ENCODE measurements at places on chromosomes 1 and 21. TPM values are rescaled to one million over a fixed set of nuclear protein-coding genes. Genes with fewer than 3 reads are reported as not detected.

Gene USH2A
- total RNA-seq = not detected

Gene ANGPTL7
- not detected for total RNA-seq

Gene MTOR
- 54.6 TPM for total RNA-seq

Gene APCS
- total RNA-seq = not detected

Gene FMN2
- not detected for total RNA-seq

Gene RSPO1
- not detected for total RNA-seq

Gene PROX1
- total RNA-seq = not detected

Gene STIL
- 2.1 TPM for total RNA-seq

Gene UMODL1
- 0.14 TPM for total RNA-seq

Gene C1QTNF12
- 4.1 TPM for total RNA-seq

Gene TMEM167B
- total RNA-seq = 73.0 TPM

Gene PGBD5
- total RNA-seq = not detected

Gene NKAIN1
- not detected for total RNA-seq

Gene LRIG2
- total RNA-seq = 23.7 TPM

Gene CD53
- 584 TPM for total RNA-seq

Gene CYP4A11
- total RNA-seq = not detected

Gene OLFML2B
- not detected for total RNA-seq

DNA sequence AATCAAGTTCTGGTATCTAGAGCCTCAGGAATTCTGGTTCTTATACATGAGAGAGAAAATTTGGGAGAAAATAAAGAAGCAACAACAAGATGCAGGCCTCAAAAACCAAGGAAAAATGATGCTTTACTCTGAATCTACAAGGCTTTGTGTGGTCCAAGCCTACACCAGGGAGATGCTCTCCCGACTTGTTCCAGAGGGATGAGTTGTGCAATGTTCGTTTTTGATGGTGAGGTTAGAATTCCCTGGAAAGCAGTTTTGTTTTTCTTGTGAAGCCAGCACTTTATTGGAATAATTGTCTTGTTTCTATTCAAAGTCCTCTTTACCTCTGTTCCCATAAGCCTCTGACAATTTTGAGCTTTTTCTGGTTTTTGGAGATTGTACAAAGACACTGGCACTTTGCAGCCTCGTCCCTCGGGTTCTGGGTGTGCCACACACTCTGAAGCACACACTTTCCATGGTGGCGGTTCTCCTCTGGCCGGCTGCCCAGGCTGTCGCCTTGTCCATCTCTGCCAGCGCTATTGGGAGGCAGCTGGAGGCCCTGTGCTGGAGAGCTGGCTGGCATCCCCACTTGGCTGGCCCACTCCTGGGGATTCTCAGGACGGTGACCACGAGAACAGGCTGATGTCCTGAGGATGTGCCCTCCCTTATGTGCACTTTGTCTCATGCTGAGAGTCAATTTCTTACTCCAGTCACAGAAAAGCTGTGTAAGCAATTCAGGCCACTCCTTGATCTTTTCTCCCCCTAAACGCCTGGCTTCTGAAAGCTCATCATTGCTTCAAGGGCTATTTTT, 70.2 kb downstream of the EDEM3 start:
- DNase-seq = no peak

DNA sequence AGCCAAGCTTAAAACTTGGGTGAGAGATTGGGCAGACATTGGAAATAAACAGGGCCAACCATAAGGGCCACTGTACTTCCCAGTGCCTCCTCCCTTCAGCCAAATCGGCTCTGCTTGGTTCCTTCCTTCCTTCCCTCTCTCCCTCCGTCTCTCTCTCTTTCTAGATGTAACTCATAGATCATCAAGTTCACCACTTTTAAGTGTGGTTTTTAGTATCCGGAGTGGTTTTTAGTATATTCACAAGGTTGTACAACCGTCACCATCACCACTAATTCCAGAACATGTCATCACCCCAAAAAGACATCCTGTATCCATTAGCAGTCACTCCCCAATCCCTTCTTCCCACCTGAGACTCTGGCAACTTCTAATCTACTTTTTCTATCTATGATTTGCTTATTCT, 51.0 kb downstream of the MYSM1 start:
- DNase-seq = peak; percentile 3

- no peak for DNase-seq
Measured at GRCh38 chr1:23354245-23354644, 10.2 kb upstream of the HNRNPR start.

- DNase-seq = no peak
Measured at GRCh38 chr21:46066591-46067331, 31.2 kb upstream of the COL6A2 start.

DNA sequence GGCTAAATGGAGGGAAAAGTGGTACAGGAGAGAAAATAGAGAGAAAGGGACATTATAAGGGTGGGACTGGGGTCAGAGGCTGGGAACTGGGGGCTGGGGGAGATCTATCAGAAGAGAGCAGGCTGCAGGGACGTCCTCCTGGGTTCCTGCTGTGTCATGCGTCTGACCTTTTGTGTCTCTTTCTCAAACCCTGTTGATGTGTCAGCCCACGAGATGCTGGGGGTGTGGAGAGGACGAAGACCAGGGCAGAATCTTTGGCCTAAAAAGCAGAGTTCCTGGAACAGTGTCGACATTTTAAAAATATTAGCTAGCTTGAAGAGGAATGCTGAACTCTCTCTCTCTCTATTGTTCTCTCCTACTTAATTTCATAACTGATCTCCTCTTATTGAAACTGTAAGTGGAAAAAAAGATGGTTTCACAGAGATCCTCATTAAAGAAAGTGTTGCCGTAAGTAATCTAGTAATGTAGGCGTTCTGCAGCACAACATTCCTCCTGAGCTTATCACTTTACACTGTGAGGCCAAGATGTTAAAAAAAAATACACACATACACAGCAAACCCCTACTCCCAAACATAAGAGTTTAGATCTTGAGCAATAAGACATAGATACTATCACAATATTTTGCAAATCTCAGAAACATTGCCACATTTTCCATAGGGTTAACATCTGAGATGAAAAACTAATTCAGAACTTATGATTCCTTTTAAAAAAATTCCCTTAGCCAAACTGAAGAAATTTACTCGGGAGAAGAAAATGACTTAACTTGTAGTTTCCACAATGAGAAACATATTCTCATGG, 52.6 kb downstream of the RUNX1 start:
- DNase-seq = no peak

DNA sequence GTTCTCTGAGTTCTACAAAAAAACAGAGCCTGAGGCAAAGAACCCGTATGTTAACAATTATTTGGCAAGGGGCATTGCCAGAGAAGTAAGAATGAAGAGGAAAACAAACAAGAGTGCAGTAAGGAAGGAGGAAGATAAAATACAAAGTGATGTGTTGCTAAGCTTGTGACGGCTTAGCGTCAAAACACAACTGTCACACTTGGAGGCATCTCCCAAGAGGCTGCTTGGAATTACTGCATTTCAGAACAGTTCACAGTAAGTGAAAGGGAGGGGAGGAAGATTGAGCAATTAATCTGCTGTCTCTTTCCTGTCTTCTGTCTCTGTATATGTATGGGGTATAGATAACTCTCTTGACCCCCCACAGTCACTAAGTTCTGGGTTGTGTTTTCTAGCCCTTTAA, 1017.0 kb upstream of the TMPRSS15 start:
- no peak for DNase-seq

- DNase-seq = peak; percentile 36
Measured at GRCh38 chr21:26732432-26733221, 112.6 kb downstream of the ADAMTS1 start.

DNA sequence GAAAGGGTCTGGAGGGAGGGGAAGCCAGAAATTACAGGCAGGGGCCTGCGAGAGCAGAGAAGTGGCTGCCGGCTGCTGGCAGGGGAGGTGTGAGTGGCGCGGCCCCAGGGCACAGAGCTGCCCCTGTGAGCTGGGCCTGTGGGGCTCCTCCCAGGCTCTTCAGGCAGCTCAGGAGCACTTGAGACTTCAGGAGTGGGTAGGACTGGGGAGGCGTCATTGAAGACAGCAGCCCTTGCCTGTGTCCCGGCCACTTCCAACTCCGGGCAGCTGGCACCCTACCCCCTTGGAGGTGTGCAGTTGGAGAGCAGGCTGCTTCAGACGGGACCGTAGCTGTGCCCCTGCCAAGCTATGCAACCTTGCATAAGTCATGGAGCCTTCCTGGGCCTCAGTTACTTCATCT, 87.5 kb upstream of the ACTL8 start:
- no peak for DNase-seq

- DNase-seq = no peak
Measured at GRCh38 chr1:17239420-17239819, 9.5 kb upstream of the PADI3 start.

GRCh38 chr1:30274173-30274970, 449.0 kb downstream of the MATN1 start:
- no peak for DNase-seq

GRCh38 chr1:97091679-97092078, 370.1 kb downstream of the PTBP2 start:
- DNase-seq = no peak

DNA sequence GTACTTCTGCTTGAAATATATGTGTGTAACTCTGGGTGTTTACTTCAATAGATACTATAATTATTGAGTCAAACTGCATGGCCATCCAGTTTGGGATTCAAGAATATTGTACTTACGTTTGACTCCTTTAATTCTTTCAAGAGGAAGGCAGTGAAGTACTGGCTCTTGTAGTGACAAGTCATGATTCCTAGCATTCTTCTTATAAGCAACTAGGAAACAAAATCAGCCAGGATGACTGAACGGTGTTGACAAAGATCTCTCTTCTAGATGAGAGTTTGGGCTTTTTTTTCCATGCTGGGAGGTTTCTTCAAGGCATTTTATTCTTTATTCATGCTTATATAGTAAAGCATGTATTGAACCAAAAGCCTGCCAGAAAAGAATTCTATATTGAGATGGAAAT, 58.3 kb downstream of the CLEC20A start:
- no peak for DNase-seq

DNA sequence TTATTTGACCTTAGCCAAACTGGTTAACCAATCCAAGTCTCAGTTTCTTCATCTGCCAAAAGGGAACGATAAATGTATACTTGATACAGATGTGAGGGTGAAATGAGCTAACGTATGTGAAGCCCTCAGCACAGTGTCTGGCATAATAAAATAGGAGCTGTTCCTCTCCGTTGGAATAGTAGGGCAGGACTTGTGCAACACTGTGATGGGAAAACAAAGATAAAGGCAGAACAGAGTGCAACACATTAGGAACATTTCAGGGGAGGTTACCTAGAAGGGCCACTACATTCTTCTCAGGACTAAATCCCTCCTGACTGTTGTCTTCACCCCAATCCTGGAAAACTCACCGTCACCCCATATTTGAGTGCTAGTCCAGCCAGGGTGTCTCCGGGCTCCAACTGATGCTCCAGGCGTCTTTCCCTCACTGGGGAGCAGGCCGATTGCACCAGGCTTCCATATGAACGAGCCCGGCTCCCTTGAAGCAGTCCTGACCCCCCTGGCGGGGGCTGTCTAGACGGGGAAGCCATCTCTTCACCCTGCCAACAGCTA, 896 bp downstream of the LYSMD1 start:
- DNase-seq = no peak

DNA sequence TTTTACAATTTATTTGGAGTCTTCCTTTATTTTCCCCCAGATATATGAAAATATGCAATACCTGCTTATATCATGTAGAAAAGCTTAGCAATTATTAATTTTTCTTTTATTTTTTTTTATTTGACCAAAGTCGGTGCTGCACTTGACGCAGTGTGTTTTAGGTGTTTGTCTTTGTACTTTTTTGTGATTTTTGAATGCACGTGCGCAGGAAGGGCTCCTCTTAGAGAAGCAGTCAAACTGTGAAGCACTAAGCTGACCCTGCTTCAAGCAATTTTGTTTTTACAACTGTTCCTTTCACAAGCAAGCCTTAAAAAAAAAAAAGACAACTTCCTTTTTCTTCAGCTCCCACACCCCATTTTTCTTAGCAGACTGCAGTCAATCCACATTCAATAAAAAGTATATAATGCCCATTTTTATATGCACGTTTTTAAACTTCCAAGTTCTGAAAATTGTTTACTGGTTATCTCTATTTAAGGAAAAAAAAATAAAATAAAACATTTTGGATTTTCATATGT, 267.4 kb downstream of the TM2D1 start:
- no peak for DNase-seq

- no peak for DNase-seq
Measured at GRCh38 chr1:4658643-4659628, 4.5 kb downstream of the AJAP1 start.

- DNase-seq = no peak
Measured at GRCh38 chr1:108598340-108598739, 38.4 kb downstream of the EEIG2 start.

GRCh38 chr1:197606168-197606845, 169.0 kb downstream of the DENND1B start:
- DNase-seq = no peak

- DNase-seq = no peak
Measured at GRCh38 chr1:151384584-151384983, 12.1 kb upstream of the SELENBP1 start.

- DNase-seq = no peak
Measured at GRCh38 chr1:68320349-68320748, 88.0 kb upstream of the WLS start.

- DNase-seq = no peak
Measured at GRCh38 chr1:59856725-59857338, 42.1 kb downstream of the HOOK1 start.

- no peak for DNase-seq
Measured at GRCh38 chr1:18794051-18794450, 65.4 kb downstream of the TAS1R2 start.

GRCh38 chr1:229238674-229239415, 32.1 kb upstream of the RAB4A start:
- DNase-seq = no peak

DNA sequence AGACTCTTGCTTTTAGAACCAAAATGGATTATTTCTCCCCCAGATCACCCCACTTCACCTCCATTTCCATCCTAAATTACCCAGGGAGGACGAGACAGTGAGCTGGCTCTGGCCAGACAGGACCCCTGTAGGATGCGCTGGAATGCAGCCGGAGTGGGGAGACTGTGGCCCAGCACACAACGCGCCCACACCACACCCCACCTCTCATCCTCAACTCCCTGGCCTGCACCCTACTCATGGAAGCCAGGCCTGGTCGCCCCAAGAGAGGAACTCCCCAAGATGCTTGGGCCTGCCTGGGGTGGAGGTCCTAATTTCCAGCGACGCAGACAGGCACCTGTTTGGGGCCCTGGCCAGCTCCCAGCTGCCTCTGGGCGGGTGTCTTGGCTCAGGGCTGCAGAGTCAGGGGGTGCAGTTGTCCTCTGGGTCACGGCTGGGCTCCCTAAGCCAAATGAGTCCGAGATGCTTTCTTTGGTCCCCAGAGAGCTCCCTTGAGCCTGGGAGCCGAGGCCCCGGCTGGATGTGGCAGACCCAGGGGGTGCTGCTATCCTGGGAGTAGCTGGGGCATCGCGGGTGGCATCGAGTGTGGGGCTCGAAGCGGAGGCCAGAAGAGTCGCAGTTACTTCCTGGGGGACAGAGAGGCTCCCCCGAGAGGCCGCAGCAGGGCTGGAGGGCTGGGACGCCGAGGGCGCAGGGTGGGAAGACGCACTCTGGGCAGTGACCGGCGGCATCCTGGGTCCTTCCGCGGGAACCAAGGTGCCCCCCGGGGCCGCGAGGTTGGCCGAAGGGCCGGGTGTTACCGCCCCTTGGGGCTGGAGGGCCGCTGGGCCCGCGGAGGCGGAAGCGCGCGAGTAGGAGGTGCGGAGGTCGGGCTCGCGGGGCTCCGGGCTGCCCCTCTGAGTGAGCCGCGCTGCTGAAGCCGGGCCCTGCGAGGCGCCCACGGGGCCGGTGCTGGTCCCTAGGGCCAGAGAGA, 10.4 kb downstream of the CLEC20A start:
- no peak for DNase-seq

All from natural killer cell (primary cell).